NCI-H1105 treated with DMSO at 0.1 percent for 48 hours (cell line): ENCODE measurements at places on chromosomes 5 and 9.

DNA sequence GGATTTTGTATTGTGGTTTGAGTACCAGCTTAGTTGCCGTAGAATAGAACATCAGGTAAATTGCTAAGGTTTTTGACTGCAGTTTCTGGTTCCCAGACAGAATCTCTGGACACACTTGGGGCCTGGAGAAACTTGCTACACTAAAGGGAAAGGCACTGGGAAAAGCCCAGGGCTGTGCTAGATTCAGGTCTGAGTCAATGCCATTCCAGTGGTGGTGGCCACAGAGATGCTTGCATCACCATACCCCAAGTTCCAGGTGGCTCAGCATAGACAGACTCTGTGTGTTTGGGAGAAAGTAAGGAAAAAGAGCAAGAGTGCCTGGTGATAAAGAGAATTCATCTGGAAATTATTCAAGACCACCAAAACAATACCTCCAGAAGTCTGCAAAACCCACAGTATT, 120.6 kb downstream of the HMHB1 start:
- DNase-seq = no peak

GRCh38 chr9:12874395-12874794, 99.6 kb downstream of the LURAP1L start:
- DNase-seq = peak; percentile 46

DNA sequence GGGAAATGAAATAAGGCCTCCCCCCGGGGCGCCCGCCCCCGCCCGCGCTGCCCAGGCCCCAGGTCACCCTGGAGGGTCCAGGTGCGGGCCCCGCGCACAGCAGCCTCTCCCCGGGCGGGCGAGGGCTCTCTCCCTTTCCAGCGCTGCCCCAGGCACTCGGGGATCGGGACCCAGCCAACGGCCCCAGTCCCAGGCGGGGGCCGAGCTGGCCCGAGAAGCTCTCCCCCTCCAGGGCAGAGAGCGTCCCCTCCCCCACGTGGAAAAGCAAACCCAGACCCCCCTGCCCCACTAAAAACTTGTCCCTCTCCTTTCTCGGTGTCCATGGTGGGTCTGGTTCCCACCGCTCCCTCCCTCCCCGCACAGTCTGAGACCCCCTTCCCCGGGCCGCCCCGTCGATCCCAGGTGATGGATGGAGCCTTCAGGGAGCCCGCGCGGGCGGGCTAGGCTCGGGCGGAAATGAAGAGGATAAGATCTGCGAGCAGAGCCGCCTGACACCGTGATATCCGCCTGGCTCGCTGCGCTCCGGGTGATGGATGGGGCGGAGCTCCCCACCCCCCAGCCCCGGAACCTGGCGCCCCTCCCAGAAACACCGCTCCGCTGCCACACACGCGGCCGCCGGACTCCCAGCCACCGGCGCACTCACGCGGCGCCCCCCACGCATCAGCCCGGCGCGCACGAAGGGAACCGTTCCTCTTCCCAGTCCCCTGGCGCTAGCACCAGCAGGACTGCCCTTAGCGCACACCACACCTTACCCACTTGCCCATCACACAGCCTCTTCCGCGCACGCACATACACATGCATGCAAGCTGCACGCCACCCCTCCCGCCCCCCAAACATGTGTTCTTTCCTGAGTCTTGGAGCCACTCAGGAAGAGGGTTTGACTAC, 81.7 kb upstream of the ZBTB43 start:
- peak; percentile 35 for DNase-seq

DNA sequence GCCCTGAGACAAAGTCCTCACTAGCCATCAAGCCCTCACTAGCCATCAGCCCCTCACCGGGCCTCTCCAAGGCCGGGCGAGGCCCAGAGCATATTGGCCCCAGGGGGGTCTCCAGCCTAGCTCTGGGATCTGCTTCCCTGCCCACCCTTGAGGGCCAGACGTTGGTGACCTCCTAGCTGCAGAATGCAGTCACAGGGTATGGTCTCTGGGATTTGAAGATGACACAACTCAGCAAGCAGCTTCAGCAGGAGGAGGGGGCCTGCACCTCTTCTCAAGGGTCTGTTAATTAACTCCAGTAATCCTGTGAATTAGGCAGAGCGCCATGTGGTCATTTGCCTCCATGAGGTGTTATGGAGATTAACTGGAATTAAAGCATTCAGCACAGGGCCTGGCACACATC, 116.9 kb upstream of the SPOCK1 start:
- no peak for DNase-seq

- DNase-seq = no peak
Measured at GRCh38 chr5:168073991-168074800, 217.2 kb upstream of the WWC1 start.

DNA sequence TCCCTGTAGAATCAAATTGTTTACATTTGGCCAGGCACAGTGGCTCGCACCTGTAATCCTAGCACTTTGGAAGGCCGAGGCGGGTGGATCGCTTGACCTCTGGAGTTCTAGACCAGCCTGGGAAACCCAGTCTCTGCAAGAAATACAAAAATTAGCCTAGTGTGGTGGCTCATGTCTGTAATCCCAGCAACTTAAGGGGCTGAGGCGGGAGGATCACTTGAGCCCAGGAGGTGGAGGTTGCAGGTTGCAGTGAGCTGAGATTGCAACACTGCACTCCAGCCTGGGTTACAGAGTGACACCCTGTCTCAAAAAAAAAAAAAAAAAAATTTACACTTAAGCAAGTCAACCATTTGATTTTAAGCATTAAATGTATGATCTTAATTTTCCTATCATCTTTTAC, 17.5 kb upstream of the IQGAP2 start:
- no peak for DNase-seq

GRCh38 chr9:128422783-128423150, 2.1 kb downstream of the CERCAM start:
- DNase-seq = no peak

- DNase-seq = no peak
Measured at GRCh38 chr9:111839387-111839786, 44.6 kb upstream of the SHOC1 start.

- no peak for DNase-seq
Measured at GRCh38 chr5:86997516-86997915, 270.2 kb upstream of the RASA1 start.

DNA sequence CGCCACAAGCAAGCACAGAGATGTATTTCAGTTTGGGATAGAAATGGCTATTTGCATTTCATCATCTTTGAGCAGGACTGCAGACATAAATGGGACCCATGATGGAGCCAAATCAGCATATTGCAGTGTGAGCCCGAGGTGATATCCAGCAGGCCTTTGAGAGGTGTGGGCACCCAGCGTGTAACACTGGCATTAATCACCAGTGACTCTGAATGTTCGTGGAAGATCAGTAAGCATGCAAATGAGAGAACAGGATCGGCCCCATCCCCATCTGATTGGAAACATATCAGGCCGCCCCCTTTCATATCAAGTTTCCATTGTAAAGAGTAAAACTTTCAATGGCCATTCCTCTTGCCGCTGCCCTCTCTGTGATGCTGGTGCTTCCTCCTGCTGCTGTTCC, 84.0 kb downstream of the GTF3C4 start:
- DNase-seq = no peak

- peak; percentile 20 for DNase-seq
Measured at GRCh38 chr5:63553073-63553472, 409.2 kb downstream of the HTR1A start.

DNA sequence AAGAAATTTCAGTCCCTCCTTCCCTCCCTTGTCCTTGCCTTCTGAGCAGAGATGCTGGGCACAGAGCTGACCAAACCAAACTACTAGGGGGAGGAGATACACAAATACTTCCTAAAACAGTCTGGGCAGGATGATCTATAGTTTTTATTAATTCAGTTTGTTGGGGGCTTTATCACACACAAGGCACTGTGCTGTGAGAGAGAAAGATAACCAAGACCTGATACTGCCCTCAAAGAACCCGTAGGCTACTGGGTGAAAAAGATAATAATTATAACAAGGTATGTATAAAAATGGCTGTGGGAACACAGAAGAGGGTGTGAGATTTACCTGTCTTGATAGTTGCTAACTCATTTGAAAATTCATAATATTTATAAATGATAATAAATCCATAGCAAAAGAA, 354.7 kb downstream of the NDUFS4 start:
- DNase-seq = no peak

- peak; percentile 38 for DNase-seq
Measured at GRCh38 chr5:174793684-174794328, 69.4 kb downstream of the MSX2 start.

- DNase-seq = no peak
Measured at GRCh38 chr9:4095484-4095883, 204.4 kb downstream of the GLIS3 start.

- DNase-seq = peak; percentile 11
Measured at GRCh38 chr5:16776611-16777251, 159.4 kb downstream of the MYO10 start.

GRCh38 chr5:135826994-135827671, 7.3 kb upstream of the SLC25A48 start:
- DNase-seq = no peak

GRCh38 chr9:136459425-136459824, 19.8 kb upstream of the INPP5E start:
- DNase-seq = no peak

- no peak for DNase-seq
Measured at GRCh38 chr9:79390781-79391770, 180.7 kb upstream of the TLE4 start.

DNA sequence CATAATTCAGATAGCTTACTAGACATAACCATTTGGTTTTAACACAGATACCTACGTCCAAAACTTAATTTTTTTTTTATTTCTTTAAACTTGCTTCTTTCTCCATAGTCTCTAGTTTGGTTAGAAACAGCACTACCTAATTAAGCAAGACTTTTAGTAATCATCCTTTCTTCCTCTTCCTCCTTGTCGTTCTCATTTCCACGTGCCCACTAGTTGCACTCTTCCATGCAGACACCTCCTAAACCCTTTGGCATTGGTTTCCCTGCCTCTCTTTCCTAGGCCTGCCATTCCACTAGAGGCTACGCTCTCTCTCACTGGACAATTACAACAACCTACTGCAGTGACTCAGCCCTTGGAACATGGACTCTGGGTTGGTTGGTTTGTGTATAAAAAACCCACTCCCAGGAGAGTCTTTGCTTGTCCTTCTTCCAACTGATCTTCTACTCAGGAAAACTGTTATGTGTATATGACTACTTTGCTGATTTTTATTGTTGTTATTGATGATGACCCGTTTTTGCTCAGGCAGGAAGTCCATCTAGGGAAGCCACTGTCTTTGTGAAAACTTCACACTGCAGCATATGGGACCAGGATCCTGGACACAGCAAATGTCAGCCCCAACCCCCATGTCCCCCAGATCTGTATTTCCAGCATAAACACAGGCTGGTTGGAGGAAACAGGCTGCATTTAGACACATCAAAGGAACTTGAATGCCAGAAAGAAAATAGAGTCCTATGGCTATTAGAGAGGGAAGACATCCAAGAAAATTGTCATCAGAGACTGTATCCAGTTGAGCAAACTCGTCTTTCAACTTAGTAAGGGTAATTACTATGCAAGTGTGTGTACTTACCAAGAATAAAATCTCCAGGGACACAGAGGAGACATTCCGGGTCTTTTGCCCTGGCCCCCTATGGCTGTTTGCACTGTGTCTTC, 503.2 kb downstream of the GADD45G start:
- peak; percentile 27 for DNase-seq

DNA sequence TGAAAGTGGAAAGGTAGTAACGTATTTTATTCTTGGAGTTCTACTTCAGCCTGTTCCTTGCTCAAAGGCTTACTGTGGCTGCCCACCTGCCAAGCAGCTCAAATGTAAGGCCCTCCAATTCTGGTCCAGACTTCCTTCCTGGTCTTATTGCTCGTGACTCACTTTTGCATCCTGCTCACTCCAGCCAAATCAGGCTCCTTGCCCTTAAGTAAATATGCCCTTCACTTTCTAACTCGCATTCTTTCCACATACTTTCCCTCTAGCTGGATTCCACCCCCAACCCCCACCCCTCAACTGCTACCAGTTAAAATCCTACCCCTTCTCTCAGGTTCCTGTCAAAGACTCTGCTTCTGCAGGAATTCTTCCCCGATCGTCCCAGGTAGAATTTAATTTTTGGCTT, 96.6 kb downstream of the GALNT10 start:
- DNase-seq = no peak

DNA sequence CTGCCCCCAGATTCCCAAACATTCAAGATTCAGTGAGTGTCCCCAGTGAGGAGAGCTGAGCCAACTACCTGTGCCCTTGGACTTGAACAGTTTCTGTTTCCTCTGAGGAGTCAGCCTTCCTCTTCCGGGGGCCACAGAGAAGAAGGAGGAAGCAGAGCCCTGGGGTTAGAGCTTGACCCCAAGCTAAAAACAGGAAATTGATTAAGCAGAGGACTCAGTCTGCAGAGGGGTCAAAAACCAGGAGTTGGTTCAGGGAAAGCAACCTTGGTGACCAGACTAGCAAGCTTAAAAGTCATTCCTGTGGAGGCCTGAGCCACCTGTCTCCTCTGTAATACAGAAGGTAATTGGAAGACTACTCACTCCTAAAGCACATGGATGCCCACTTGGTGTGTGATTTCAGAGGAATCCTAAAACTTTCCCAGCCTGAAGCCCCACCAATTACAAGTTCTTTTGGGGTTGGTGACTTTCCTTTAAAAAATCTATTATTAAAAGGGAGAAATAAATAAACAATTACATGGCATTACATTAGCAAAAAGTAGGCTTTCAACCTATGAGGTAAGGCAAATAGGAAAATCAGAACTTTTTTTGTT, 64.2 kb upstream of the SELENOP start:
- no peak for DNase-seq

GRCh38 chr5:177545487-177546257, 8.7 kb downstream of the FAM193B start:
- no peak for DNase-seq

DNA sequence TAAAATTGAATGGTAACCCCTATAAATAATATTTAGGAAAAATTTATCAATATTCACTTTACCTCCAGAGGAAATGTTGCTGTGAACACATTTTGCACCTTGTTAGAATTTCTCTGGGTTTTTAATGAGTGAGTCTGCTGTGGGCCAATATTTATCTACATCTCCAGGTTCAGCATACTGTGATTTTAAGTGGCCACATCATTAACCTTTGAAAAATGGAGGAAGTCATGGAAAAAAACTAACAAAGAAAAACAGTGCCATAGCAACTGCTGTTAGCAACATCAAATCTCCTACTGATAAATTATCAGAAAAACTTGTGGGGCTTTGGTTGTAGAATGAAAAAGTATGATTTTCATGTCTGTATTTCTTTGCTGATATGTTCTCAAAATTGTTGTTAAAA, 55.0 kb downstream of the CD180 start:
- DNase-seq = no peak

- peak; percentile 82 for DNase-seq
Measured at GRCh38 chr9:129175825-129176633, 2.0 kb downstream of the IER5L start.

DNA sequence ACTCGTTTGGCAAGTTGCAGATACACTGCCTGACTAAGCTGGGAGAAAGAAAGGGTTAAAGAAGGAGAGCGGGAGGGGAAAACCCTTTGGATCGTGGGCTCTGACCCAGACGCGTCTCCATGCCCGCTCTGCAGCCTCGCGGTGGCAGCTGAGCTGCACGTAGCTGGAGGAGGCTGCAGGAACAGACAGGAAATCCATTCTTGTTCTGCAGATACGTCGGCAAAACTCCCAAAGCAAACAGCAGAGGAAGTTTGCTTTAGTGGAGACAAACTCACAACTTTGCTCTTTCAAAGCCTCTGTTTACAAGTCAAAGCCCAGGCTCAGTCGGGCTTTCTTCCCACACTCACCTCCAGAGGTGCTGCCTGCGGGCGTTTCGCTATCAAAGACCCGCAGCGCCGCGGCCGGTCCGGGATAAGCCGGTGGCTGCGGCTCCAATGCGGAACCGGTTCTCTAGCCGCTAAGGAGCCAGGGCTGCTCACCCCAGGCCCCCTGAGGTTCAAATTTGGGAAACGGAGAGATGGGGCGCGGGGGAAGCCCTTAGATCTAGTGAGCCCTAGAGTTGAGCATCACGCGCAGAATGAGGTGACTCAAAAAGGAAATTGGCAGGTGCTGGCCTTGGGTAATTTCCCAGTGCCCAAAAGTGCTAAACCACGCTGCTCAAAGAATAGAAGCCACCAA, 60.7 kb downstream of the MAT2B start:
- DNase-seq = peak; percentile 8
